ENCODE measurements at places on chromosomes 16 and 17.

DNA sequence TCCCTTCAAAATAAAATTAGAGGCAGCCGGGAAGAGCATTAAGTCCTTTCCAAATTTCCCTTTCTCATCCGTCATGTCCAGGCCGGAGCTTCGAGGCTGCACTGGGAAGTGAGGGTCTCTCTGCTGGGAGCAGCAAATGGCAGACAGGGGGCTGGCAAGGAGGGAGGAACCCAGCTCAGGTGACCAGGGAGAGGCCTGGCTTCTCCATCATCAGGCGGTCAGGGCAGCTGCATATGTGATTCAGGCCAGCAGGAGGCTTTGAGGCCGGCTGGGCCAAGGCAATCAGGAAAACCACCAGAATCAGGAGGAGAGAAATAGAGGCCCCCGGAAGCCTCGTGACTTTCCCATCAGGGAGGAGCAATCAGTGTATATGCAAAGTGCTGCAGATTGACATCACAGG, 85.0 kb upstream of the RPL38 start:
- DNase-seq, result peak; percentile 79

GRCh38 chr17:1137465-1137894, 42.3 kb downstream of the ABR start:
- peak; percentile 55 for DNase-seq

GRCh38 chr17:59858167-59858816, 34.5 kb downstream of the TUBD1 start:
- DNase-seq, result no peak

- DNase-seq, result no peak
Measured at GRCh38 chr17:55124730-55125360, 139.9 kb upstream of the HLF start.

DNA sequence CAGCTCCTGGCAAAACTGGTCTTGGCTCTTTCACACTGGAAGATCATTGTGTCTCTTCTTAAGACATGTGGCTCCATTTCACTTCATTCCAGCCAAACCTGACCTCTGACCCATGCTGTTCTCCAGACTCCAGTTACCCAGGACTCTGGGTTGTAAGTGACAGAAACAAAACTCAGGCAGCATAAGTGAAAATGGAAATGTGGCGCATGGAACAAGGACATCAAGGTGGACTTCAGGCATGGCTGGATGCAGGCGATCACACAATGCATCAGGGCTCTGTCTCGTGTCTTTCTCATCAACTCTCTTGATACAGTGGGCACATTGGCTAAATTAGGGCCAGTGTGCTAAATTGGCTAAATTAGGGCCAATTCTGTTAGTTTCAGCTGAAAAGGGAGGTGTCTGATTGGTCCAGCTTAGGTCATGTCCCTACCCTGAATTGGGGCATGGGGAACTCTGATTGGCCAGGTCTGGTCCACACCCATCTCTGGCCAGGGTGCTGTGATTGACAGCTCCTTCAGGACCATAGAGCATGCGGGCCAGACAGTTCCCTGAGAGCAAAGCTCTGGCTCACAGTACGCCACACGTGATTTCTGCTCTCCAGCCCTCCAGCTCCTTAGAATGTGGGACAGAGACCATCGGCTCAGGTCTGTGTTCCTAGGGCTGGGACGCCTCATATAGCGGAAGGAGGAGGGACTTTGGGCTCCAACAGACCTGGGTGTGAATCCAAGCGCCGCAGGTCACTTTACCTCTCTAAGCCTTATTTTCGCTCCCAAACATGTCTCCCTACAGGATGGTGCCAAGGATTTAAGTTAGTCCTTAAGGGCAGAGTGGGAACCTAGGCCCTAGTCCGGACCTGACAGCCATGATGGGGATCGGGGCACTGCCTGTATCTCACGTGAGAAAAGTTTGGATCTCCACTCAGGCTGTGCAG, 17.5 kb downstream of the SOCS1 start:
- DNase-seq, result no peak

Data from WTC11 (cell line).